ENCODE measurements at places on chromosomes 16 and 17.

GRCh38 chr17:76570457-76570856, 15.2 kb downstream of the ST6GALNAC2 start:
- no peak for DNase-seq

DNA sequence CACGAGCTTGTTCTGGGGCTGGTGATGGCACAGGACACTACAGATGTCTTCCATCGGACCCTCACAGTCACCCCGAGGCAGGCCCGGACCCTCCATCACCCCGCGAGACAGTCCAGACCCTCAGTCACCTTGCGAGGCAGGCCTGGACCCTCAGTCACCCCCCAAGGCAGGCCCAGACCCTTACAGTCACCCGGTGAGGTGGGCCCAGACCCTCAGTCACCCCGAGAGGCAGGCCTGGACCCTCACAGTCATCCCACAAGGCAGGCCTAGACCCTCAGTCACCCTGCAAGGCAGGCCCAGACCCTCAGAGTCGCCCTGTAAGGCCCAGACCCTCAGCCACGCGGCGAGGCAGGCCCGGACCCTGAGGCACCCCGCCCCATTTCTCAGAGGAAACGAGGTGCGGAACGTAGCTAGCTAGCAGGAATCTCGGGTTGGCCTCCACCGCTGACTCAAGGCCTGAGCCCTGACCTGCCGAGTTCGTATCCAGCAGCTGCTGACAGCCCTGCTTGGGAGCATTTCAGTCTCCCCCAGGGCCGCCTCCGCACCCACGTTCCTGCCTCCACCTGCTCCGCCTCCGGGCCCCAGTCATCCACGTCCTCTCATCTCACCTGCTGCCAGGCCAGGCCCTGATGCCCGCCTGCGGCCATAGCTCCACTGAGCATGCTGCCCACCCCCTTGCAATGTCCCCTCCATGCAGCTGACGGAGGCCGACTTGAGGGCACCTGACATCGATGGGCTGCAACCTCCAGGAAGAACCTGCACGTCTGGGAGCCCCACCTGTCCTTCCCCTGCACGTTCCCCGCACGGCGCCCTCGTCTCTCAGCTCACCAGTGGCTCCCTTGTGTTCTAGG, 28.7 kb downstream of the RPH3AL start:
- no peak for DNase-seq

DNA sequence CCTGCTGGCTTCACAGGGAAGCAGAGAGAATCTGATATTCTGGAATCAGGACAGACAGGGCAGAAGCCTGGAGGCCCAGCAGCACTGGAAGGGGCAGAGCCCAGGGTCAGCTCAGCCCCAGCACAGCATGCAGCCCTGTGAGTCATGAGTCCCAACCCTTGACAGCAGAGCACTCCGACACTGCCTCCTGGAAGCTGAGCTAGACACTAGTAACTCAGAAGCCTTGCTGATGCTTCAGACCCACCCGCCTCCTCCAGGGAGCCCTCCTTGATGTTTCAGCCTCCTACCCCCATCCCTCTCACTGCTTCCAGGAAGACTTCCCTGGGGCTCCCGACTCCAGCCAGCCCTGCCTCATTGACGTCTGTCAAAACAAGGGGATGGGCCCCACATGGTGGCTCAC, 6.9 kb downstream of the CAMKK1 start:
- DNase-seq: no peak

DNA sequence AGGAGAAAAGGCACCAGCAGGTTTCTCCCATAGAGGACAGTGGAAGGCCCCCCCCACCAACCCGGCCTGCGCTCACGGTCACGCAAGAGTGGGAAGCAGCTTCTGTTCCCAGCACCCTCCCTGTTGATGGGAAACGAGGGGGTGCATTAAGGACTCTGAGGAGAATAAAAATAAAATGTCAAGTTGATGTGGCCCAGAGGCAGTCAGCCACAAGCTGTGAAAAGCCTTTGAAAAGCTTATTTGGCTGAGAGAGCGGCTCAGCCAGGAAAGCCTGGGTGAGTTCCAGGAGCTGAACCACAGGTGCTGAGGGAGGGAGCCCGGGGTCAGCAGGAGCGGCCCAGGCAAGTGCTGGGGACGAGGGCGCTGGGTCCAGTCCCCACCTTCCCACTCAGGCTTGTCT, 26.9 kb upstream of the SPATA32 start:
- peak; percentile 17 for DNase-seq

GRCh38 chr17:51813140-51813783, 345.3 kb downstream of the CA10 start:
- DNase-seq: no peak

- no peak for DNase-seq
These were observed 191.9 kb upstream of the ANKFN1 start for GRCh38 chr17:55961386-55961785.

GRCh38 chr17:8949061-8949661, 16.3 kb downstream of the PIK3R5 start:
- no peak for DNase-seq

- no peak for DNase-seq
These were observed 405.5 kb upstream of the PSMD7 start for GRCh38 chr16:73891129-73891542.

- no peak for DNase-seq
These were observed 26.7 kb upstream of the ADORA2B start for GRCh38 chr17:15918261-15918660.

DNA sequence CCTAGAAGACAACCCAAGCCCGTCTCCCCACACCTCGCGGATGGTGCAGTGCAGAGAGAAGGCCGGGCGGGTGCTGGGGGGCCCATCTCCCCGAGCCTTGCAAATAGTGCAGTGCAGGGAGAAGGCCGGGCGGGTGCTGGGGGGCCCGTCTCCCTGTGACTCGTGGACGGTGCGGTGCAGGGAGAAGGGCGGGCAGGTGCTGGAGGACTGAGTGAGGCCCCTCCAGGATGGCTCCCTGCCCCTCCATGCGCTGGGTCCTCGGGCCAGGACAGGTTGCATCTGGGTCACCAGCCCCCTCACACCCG, 40.0 kb upstream of the ACSF3 start:
- DNase-seq: no peak
